ENCODE measurements at places on chromosomes 5 and 9.

GRCh38 chr5:68343421-68343826 lies 127.9 kb downstream of the PIK3R1 start:
- no peak for DNase-seq

DNA sequence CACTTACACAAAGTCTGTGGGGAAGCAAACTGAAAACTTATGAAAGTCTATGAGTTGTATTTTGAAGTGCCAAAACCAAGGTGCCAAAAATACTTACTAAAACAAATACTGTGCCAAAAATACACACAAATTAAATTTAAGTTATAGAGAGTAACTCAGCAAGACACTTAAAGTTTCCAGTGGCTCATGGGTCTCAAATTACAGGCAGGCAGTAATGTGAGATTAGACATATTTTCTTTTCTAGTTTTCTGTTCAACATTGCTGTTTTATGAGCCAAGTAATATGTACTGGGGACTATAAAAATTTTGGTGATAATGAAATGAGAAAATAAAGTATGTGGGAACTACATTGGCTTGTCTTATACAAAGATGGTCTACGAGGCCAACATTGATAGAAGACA lies 172.2 kb upstream of the SNX2 start:
- no peak for DNase-seq

DNA sequence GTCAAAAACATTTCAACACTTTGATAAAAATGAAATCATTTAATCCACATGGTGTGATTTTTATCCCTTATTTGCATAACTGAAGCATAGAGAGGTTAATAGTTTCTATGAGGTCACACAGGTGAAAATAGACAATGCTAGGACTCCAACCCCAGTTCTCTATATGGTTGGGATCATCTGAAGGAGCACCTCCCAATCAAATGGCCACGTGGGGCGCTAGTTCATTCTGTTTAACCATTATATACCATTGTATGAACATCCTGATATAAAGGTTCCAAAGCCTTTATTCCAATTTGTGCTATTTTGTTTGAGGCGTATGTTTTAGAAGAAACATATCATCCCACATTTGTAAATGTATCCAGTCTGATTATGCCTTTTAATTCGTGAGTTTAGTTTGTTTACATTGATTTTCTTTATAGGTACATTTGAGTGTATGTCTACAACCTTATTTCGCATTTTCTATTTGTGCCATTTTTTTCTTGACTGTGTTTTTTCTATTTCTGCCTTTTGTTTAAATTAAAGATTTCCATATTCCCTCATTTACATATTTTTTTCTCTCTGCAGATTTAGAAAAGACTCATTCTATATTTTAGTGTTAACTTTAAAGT lies 1092.0 kb downstream of the MAT2B start:
- DNase-seq, result peak; percentile 1

- DNase-seq, result no peak
These were observed 198.1 kb downstream of the TMEM167A start for GRCh38 chr5:82879089-82879488.

DNA sequence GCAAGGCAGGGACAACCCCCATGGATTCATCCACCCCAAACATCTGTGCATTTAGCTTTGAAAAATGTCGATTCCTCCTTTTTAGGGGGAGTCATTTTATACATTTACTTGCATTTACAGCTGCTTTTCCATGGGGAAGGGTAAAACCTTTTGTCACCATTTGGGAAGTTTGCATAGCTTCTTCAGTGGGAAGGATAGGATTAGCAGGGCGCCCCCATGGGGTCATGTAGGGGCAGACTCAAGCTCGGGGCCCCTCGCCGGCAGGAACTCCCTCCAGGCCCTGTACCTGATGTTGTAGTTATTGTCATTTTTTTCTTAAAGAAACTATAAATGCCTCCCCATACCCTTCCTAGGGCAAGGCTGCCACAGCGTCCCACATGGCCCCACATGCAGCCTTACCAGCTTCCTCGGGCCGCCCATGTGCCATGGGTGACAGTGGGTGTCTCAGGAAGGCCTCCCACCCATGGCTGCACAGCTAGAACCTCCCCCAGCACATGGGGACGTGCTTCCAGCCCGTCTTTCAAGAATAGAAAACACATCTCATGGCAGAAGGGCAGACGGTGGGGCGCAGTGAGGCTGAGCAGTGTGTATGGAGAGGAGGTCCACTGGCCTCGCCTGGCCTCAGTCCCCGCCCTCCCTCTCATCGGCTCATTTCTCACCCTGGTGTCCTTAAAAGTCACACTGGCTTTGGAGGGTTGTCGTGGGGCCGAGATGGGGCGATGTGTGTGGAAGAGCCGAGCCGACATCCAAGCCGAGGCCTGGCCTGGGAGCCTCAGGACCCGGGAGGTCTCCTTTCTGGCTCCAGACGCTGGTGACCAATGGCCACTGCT lies 76.1 kb upstream of the OTULINL start:
- no peak for DNase-seq

DNA sequence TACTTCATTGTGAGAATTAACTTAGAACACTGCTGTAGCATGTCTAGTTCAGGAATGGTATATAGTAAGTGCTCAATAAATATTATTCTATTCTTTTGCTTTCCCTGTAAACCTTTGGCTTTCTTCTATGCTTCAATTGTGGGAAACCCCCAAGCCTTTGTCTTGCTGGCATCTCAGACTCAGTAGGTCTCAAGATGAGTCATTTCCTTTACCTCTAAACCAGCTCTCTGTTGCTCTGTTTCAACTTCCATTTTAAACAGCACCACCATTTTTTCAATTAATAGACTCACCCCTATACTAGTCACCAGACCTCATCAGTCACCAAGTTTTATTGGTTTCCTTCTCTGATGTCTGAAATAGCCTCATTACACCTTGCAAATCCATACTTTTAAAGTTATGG lies 43.5 kb downstream of the DMAC1 start:
- no peak for DNase-seq

All from SHP77 (cell line).